ENCODE measurements at places on chromosomes 2 and 18.
A peak's percentile ranks its signal among the peaks of the same experiment; 100 is the strongest.

- no peak for DNase-seq
Observed at GRCh38 chr18:27577265-27577664, 392.2 kb upstream of the CHST9 start.

GRCh38 chr2:105943977-105944376 is 199.3 kb downstream of the NCK2 start:
- no peak for DNase-seq

DNA sequence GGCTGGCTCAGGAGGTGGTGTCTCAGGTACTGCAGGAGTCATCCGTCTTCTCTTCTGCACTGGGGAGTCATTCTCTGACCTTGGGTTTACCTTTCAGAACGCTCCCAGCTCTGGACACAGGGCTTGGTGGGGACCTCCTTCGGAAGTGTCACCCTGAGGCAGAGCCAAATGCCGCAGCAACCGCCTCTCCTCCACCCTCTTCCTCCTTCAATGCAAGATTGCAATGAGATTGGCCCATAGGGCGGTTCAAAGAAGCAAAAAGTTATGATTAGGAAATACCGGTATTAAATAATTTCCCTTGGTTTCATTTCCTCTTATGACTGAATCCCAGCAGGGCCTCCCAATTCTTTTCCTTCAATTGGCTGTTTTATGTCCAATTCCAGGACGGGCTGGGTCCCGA is 178.8 kb downstream of the ACKR3 start:
- DNase-seq: no peak

GRCh38 chr2:98847853-98848252 is 88.2 kb downstream of the CRACDL start:
- no peak for DNase-seq

DNA sequence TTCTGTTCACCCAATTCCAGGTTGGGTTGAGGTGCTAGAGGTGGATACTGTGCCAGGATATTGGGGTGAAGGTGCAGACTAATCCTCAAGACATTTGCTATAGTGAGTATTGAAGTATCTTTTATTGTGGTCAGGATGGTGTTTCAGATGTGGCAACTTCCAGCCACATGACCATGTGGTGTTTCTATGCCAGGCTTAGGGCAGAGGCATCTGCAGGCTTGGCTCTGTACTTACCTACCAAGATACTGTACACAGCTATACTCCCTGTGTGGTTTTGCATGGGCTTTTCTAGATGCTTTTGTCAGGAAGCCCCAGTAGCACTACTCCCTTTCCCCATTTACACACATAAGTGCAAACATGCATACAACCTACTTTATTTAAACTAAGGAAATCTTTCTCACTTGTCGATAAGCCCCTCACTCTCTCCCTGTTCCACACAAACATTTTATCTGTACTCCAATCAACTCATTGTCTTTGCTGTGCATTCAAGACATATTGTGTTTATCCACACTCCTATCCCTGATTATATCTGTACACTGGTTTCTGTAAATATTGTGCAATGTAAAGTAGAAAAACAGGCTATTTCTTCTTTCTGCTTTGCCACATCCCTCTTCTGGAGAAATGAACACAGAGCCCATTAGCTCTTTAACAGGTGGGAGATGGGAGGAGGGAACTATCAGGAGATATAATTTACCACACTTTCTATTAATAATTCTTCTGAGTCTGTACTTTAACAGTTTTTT is 12.3 kb downstream of the ARL6IP6 start:
- no peak for DNase-seq

- DNase-seq: no peak
Observed at GRCh38 chr2:216113572-216113971, 4.4 kb downstream of the XRCC5 start.

DNA sequence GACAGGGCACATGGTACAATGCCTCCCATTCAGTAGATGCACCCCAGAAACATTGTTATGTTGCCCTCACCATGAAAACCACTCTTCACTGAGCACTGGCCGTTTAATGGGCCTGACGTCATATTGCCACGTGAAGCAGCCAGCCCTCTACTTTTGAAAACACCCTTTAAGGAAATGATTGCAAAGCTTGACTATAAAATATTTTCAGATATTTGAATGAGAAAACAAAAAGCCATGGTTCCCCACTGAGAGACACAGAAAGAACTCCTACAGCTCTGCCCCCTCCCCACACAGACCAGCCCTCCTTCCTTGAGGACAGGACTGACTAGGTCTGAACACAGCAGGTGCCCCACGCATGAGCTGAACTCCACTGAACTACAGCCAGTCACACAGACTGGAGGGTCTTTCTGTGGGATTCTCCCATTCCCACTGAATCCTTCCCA is 349.1 kb downstream of the ANAPC1 start:
- peak; percentile 17 for DNase-seq

GRCh38 chr2:8575834-8576423 is 105.9 kb upstream of the ID2 start:
- no peak for DNase-seq

DNA sequence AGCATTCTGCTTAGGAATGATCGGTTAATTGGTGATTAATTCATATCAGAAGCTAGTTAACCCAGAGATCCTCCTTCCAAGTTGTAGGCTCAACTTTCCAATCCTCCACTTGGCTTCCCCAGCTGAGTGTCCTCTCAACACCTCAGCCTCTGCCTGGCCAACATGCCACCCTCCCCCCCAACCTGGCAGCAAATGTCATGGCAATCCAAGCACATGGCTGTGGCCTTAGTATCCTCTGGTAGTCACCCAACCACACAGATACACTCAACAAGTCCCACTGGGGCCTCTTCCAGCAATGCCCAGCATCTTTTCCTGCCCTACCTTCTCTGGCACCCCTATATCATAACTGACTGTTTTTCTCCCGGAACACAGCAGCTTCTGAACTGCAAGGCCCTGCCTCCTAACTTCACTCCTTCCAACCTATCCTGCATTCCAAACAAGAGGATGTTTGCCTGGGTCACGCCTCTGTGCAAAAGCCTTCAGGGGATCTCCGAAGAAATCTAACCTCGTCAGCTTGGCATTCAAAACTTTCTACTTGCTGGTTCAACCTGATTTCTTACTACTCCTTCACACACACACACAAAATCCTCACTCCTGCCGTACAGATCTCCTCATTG is 195.0 kb downstream of the CYP26B1 start:
- no peak for DNase-seq

DNA sequence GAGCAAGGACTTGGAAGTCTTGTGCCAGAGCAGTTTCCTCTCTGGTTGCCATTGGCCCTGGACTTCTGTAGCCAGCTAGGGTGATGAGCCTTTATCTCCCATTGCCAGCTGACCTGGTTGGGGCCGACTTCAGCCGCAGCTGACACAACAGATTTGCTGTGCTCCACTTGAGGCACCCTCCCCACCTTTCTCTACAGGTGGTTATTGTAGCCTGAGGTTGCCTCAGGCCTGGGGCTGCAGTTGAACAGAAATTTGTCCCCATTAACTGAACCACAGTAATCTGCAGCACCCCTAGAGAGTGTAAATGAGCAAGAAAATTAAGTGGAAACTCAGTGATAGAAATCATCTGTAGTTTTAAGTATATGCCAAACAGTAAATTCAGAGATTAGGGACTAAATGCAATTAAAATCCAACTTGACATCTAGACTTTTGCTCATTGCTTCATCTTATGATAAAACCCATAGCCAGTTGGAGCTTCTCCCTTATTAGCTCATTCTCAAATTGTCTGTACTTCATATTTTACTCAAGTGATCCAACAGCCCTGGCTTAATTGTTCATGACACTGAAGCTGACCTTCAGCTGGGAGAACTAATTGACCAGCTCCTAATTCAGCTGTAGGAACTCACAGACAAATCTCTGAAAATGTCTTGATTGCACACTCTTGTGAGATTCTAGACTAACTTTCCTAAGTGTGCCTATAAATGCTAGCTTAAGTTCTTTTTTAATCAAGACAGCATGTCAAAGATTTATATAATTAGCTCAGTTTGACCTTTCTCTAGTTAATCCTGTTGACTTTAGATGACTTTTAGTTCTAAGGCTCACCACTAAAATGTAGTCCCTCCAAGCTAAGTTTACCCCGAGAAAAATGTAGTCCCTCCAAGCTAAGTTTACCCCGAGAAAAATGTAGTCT is 48.9 kb downstream of the COPS8 start:
- DNase-seq: no peak

- no peak for DNase-seq
Observed at GRCh38 chr2:123917241-123917640, 107.8 kb upstream of the CNTNAP5 start.

GRCh38 chr2:207764096-207764630 is 5.5 kb downstream of the FZD5 start:
- no peak for DNase-seq

GRCh38 chr2:16661936-16662839 is 3.4 kb downstream of the CYRIA start:
- DNase-seq: no peak

- DNase-seq: no peak
Observed at GRCh38 chr18:14941792-14942191, 193.8 kb downstream of the ANKRD30B start.

- DNase-seq: no peak
Observed at GRCh38 chr2:232749331-232749730, 27.0 kb downstream of the KCNJ13 start.

- no peak for DNase-seq
Observed at GRCh38 chr2:205994344-205994743, 91.6 kb downstream of the INO80D start.

- no peak for DNase-seq
Observed at GRCh38 chr2:240786355-240786841, 33.6 kb downstream of the KIF1A start.

- DNase-seq: no peak
Observed at GRCh38 chr2:53473236-53473635, 294.4 kb upstream of the CHAC2 start.

DNA sequence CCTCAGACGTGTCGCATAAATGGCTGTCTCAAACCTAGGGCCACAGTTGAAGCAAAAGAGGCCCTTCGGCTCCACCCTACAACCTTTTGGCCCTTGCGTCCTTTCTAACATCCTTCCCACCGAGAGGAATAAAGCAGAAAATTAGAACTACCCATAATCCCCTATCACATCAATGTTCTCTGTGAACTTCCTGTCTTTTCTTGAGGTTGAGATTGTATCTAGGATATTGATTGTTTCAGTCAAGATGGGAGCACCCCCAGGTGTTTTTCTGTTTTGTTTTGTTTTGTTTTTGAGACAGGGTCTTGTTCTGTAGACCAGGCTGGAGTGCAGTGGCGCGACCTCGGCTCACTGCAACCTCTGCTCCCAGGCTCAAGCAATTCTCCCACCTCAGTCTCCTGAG is 23.6 kb downstream of the INPP5D start:
- DNase-seq: no peak

- no peak for DNase-seq
Observed at GRCh38 chr2:51297488-51297887, 265.6 kb upstream of the NRXN1 start.

GRCh38 chr2:108092886-108093285 is 106.6 kb downstream of the SLC5A7 start:
- no peak for DNase-seq

DNA sequence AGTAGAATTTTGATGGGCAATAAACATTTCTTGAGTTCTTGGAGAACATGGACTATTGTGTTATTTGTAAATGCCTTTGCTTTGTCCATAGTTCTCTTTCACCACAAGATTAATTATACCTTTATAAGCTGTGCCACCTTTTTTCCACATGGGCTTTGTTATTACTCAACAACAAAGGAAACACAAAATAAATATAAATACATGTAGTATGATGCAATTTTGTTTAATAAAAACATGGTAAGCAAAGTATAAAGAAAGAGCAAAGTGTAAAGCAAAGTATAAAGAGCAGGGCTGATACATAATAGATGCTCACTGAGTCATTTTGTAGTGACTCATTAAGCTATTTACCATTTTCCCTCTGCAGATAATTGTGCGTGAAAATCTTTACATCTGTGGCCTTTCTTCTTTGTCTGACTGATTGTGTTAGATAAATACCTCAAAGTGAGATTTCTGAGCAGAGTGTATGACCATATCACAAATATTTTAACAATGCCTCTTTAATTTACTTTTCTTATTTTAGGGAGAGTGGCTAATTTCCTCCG is 80.9 kb downstream of the CERS6 start:
- no peak for DNase-seq

- DNase-seq: no peak
Observed at GRCh38 chr2:61689568-61689967, 151.4 kb upstream of the XPO1 start.
